Activated naive CD4-positive, alpha-beta T cell (primary cell): ENCODE measurements at places on chromosomes 7 and 10.

DNA sequence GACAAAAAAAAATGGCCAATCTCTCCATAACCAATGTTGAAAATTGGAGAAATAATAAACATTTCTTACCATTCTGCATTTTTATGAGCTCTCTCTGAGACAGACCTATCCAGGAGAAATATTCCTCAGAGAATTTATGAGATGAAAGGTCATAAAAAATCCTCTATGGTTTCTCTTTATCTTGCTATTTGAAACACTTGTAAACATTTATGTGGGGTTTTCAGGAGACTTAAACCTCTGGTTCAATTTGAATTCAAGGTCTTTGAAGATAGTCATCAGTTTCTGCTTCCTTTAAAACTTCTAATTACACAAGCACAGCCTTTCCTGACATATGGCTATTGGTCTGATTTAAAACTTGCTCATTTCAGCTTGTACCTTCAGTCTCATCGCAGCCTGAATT, 78.5 kb upstream of the APBB1IP start:
- DNase-seq: no peak

DNA sequence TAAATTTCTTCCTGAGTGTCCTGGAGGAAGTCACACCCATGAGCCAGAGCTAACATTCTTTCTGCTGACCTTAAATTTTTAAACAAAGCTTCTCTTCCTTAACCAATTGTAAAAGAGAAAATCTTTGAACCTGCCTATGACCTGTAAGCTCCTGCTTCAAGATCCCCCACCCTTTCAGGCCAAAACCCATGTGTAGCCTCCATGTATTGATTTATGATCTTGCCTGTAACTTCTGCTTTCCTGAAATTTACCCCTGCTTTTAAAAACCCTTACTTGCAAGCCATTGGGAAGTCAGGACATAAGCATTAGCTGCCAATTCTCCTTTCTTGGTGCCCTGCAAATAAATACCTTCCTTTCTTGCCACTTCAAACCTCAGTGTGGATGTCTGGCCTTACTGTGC, 68.5 kb upstream of the HECTD2 start:
- no peak for DNase-seq

- no peak for DNase-seq
Observed at GRCh38 chr7:150781103-150781502, 19.1 kb downstream of the TMEM176B start.

GRCh38 chr10:34247560-34247959, 567.5 kb downstream of the PARD3 start:
- DNase-seq: no peak

DNA sequence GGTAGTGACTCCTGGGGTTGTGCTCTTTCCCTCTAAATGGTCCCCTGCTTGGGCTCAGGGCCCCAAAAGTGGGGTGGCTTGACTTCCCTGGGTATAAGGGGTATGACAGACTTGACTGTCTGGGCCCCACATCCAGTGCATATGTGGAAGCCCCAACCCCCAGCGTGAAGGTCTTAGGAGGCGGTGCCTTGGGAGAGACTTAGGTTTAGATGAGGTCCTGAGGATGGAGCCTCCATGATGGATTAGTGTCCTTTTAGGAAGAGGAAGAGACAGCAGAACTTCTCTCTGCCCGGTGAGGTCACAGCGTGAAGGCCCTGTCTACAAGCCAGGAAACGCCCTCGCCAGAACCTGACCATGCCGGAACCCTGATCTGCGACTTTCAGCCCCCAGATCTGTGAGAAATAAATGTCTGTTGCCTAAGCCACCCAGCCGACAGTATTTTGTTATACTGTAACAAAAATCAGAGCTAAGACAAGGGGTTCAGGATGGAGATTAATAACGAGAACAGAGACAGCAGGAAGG, 23.8 kb downstream of the PODXL start:
- DNase-seq: no peak

- no peak for DNase-seq
Observed at GRCh38 chr7:35694161-35694783, 663 bp downstream of the HERPUD2 start.

DNA sequence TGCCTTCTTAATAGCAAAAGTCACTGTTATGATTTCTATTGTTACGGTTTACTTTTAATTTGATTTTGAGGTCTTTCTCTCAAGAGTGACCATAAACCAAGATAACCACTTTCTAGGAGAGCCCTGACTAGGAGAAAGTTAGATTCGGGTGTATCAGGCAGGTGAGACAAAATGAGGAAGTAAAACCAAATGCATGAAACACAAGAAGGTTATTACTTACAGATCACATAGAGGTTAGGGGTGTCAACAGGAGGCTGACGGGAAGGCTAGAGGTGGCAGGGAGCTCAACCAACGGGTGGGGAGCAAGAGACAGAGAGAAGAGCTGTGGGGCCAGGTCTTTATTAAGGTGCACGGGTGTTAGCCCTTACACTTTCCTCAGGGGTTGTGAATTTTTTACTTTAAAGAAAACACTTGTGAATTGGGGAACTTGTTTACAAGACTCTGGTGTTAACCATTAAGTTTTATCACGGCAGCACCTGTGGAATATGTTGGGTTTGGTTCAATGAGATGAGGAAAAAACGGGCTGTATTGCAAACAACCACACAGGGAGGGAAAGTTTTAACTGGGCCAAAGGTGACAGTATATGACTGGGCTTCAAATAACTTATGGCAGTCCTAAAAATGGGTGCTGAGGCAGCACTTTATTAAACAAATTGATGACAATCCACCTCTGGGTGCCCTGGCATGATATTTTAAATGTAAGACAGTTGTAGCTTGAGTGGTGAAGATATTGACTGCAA, 154.9 kb downstream of the SDHAF3 start:
- no peak for DNase-seq

GRCh38 chr10:124465003-124465776, 3.6 kb downstream of the LHPP start:
- no peak for DNase-seq

GRCh38 chr7:90689260-90689659, 93.1 kb downstream of the CDK14 start:
- DNase-seq: no peak

GRCh38 chr10:116780691-116781205, 38.4 kb upstream of the HSPA12A start:
- no peak for DNase-seq

DNA sequence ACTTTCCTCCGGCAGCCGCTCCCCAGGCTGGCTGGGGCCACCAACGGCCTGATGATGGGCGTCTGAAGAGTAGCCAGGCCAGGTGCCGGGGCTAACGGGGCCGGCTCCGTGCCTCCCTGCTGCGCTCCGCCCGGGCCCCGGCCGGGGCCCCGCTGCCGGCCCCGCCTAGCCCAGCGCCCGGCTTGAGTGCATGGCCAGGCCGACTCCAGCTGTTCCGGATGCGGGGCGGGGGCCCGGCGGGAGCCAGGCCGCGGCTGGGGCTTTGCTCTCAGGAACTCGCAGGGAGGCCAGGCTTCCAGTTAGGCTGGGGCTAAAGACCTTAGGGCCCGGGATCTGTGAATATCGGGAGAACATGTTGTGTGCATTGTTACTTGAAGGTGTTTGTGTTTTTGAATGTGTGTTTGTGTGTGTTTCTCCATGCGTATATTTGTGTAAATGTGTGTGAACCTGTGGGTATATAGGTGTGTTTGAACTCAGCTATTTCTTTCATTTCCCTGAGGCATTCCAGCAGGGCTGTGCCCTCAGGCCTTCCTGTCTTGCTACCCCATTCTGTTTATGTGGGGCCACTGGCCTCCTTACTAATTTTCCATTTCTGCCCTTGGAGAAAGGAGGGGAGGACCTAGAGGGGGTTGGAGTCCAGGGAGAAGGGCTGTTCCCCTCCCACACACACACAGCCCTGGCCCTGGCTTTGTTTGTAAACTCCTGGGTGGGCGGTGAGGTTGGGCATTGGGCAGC, 1.1 kb upstream of the LBX1 start:
- no peak for DNase-seq

- DNase-seq: no peak
Observed at GRCh38 chr10:26525586-26525985, 87.4 kb downstream of the APBB1IP start.

- no peak for DNase-seq
Observed at GRCh38 chr7:126778101-126778500, 474.6 kb downstream of the GRM8 start.

GRCh38 chr10:15241306-15241705, 72.8 kb upstream of the NMT2 start:
- no peak for DNase-seq

DNA sequence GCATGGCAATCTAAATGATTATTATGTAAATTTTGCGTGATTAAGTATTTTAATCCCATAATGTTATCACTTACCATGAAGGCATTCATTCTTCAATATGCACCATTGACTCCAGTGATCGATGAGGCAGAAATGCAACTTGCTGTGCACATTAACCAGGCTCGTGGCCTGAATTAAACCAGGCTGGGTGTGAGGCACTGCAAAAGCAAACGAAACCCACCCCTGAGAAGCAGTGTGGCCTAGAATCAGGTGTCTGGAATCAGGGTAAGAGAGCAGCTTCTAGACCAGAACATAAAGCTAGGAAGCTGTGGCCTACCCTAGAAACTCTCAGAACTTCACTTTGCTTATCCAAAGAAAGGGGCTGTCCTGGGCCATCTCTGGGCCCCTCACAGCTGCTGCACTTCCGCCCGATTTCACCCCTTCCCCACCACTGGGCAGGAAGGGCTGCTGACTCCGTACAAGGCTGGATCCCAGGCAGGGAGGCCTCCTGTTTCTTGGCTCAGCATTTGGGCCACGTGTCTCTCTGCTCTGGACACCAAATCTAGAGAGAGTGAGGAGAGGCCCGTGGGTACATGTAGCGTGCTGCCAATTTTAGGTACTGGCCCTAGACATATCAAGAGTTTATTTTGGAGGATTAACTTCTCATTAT, 4.4 kb downstream of the PTPRE start:
- DNase-seq: no peak

DNA sequence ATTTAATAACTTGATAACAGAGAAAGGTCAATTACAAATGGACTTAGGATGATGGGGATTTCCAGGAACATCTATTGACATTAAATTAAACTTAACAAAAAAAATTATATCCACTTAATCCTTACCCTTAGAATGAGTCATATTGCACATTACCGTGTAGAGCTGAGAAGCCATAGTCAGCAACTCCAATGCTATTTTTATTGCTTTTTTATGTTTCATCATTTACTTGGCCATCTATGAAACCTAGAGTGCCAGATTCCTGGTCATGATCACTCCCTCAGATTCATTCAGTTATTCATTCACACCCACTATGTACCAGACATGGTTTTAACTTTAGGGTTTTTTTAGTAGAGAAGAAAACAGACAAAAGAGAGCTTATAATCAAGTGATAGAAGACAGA, 1180.4 kb downstream of the CNTNAP2 start:
- no peak for DNase-seq

DNA sequence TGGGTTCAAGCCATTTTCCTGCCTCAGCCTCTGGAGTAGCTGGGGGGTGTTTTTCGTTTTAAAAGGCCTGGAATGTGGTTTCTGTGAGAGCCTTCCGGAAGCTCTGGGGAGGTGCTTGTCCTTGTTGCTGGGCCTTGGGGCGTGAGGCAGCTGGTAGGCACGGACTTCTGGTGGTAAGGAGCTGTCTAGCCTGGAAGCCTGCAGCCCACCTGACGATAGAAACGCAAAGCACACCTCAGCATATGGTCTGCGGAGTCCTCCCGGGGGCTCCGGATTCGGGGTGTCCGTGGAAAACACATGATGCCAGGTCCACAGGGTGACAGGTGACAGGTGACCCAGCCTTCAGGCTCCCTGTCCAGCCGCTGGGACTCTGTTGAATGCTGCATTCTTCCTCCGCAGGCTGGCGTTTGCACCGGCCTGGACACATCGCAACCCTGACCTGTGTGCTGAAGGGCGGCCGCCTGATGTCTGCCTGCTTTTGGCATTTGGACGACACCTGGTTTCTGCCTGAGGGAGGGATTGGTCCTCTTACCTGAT, 37.3 kb downstream of the INPP5A start:
- DNase-seq: no peak

DNA sequence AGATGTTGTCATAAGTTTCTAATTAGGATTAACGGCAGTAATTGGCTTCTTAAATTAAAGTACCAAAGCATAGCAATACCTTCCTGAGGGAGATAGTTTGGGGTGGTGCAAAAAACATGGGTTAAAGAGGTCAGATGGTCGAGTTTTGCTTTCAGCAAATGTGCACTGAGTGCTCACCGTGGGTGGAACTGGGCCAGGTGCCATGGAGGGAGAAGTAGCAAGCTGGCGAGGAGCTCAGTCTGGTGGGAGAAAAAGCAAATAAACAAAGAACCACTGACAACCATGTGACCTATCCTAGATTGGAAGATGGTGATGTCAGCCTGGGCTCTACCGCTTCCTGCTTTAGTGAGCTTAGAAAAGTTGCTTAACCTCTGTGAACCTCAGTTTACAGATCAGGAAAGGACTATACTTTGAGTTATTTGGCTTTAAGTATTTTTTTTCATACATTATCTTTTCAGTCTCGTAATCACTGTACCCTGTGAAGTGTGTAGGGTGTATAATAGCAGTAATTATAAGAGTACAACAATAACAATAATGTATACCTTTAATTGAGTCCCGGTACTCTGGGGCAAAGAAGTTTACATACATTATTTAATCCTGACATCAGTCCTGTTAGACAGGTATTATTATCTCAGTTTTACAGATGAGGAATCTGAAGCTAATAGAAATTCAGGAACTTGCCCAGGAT, 69.0 kb upstream of the PDCD4 start:
- DNase-seq: peak; percentile 7
